CD8-positive, alpha-beta memory T cell (primary cell): ENCODE measurements at places on chromosomes 6 and 20.

DNA sequence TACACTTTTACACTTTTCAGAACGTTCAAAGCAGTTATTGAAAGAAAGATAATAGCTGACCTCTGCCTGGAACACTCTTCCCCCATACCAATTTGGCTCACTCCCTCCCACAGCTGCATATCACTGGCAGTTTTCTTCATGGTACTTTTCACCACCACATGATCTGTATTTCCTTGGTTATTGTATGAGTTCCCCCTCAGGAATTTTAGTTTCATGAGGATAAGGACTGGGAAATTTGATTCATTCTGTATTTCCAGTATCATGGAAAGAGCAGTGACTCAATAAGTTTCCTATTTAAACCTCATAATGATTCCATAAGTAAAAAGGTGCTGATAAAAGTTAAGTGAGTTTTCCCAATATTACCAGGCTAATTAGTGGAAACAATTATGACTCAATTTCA, 16.0 kb downstream of the HTR1B start:
- H3K27me3 ChIP-seq: no peaks in the 10 kb centered on the region
- no peak overlapping the region for H3K27ac ChIP-seq
- no peak overlapping the region for H3K4me3 ChIP-seq
- H3K36me3 ChIP-seq: no peaks in the 10 kb centered on the region
- DNase-seq: no peak

DNA sequence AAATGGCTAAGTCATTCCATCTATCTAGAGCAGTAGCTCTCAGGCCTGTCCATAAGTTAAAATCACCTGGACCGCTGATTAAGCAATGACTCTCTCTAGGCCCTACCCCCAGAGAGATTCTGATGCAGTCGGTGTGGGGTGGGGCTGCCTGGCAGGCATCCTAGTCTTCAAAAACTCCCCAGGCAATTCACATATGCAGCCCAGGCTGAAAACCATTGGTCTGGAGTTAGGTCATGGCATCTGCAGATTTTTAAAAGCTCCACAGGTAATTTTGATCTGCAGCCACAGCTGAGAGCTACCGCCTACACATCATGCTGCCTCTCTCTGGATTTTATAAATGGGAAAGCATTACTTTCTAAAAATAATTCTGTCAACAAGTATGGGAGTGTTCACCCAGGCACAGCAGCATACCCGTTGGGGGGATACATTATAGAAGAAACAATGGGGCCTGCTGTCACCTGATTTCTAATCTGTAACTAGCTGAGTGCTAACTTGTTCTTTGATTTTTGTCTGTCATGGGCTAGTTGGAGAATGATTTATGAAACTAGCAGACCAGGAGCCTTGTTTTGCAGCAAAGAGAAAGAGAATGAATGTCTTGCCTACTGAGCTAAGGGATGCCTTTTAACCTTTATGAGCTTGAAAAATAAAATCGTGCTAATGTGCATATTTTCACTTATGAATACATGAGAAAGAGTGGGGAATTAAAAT, 44.1 kb upstream of the ATXN1 start:
- no peak overlapping the region for H3K4me3 ChIP-seq
- no peaks in the 10 kb centered on the region for H3K27me3 ChIP-seq
- H3K36me3 ChIP-seq: no peaks in the 10 kb centered on the region

- DNase-seq: peak; percentile 23
- H3K36me3 ChIP-seq: no peaks in the 10 kb centered on the region
- no peak overlapping the region for H3K4me3 ChIP-seq
- peaks cover 38% of the 10 kb centered on the region for H3K4me1 ChIP-seq
These were observed 114.6 kb upstream of the RIPOR2 start for GRCh38 chr6:25050356-25050755.

DNA sequence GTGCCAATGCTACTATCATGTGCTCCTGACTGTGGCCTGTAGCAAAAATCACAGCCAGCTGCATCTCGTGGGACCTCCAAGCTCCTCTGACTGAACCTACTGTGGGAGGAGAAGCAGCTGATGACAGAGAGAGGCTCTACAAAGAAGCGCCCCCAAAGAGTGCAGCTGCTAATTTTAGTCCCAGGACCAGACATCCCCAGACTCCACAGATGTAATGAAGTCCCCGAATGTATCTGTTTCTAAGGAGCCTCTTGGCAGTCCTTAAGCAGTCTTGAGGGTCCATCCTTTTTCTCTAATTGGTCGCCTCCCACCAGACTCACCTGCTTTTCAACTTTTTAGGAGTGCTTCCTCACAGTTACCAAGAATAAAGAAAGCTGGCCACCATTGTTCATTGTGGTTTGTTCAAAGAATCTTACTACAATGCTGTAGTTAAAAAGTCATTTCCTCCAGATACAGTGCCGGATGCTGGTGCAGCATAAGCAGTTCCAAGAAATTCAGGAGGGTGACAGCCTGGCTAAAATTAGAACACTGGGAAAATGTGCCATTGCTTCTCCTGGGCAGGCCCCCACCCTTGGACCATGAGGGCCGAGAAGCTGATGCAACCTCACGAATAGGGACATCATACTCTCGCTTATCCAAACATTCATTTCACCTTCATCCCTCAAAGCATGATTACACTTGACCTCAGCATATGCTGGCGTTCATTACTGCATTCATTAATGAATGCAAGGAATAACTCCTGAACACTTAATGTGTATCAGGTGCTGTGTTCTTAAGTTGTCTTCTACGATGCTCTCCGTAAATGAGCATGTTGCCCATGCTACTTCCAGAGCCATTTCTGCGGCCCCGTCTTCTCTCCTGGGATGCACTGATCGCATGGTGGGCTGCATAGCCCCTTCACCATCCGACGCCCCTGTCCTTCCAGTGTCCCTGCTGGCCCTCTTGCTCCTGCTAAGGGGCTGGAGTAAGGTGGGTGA, 66.4 kb downstream of the LY86 start:
- peak; percentile 14 for DNase-seq
- H3K36me3 ChIP-seq: no peaks in the 10 kb centered on the region
- H3K4me3 ChIP-seq: peak overlapping the region; percentile 2
- peaks cover 62% of the 10 kb centered on the region for H3K4me1 ChIP-seq
- no peaks in the 10 kb centered on the region for H3K27me3 ChIP-seq
- no peak overlapping the region for H3K27ac ChIP-seq

- peaks cover 13% of the 10 kb centered on the region for H3K4me1 ChIP-seq
- peak; percentile 40 for DNase-seq
- no peaks in the 10 kb centered on the region for H3K36me3 ChIP-seq
- H3K4me3 ChIP-seq: no peak overlapping the region
- H3K27ac ChIP-seq: no peak overlapping the region
- no peaks in the 10 kb centered on the region for H3K27me3 ChIP-seq
These were observed 86.7 kb upstream of the BACH2 start for GRCh38 chr6:90383196-90383822.

- no peak overlapping the region for H3K4me3 ChIP-seq
- H3K27ac ChIP-seq: no peak overlapping the region
- H3K36me3 ChIP-seq: no peaks in the 10 kb centered on the region
- H3K27me3 ChIP-seq: no peaks in the 10 kb centered on the region
- DNase-seq: no peak
These were observed 200.5 kb upstream of the PHACTR1 start for GRCh38 chr6:12516070-12516469.

GRCh38 chr6:142702501-142703460, 242.2 kb downstream of the HIVEP2 start:
- no peak for DNase-seq
- H3K36me3 ChIP-seq: no peaks in the 10 kb centered on the region
- peaks cover 10% of the 10 kb centered on the region for H3K4me1 ChIP-seq
- H3K27me3 ChIP-seq: no peaks in the 10 kb centered on the region
- no peak overlapping the region for H3K4me3 ChIP-seq

- no peaks in the 10 kb centered on the region for H3K4me1 ChIP-seq
- peaks cover 16% of the 10 kb centered on the region for H3K27me3 ChIP-seq
- no peak for DNase-seq
- H3K4me3 ChIP-seq: no peak overlapping the region
- no peaks in the 10 kb centered on the region for H3K36me3 ChIP-seq
These were observed 2.4 kb upstream of the SCGN start for GRCh38 chr6:25649611-25650010.

DNA sequence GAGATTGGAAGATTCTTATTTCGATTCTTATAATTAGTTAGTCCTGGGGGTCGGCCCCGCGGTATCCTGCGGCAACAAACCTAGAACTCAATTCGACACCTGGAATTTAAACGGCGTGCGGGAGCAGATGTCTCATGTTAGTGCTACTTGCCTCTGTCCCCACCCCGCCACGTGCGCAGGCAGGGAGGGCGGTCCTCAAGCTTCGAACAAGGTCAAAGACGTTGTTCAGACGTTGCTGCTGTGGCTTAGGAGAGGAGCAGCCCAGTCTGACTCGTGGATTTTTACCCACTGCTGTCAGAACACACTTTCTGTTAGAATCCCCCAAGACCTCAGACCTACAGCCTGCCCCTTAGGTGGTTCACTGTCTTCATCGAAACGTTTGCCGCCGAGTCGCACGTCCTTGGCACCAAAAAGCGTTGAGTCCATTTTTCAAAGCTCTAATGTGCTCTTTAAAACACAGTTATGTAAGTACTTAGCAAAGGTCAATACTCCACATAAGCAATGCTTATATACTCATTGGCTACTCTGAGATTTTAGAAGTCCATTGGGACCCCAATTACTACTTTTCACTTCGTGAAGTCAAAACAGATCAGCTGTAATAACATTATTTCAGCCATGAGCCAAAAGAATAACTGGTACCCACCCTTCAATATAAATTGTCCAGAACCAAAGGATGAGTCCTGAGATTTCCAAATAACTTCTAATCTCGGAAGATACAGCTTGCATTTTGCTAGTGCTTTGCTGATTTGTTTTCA, 2.7 kb upstream of the C6orf62 start:
- DNase-seq: peak; percentile 91
- peaks cover 29% of the 10 kb centered on the region for H3K4me1 ChIP-seq
- H3K36me3 ChIP-seq: peaks cover 4% of the 10 kb centered on the region
- peak overlapping the region; percentile 80 for H3K4me3 ChIP-seq

GRCh38 chr6:19268117-19268516, 569.1 kb upstream of the ID4 start:
- no peaks in the 10 kb centered on the region for H3K36me3 ChIP-seq
- no peaks in the 10 kb centered on the region for H3K4me1 ChIP-seq
- no peak overlapping the region for H3K4me3 ChIP-seq
- no peak overlapping the region for H3K27ac ChIP-seq
- no peak for DNase-seq

GRCh38 chr6:129390900-129391299, 319.1 kb downstream of the ARHGAP18 start:
- no peak for DNase-seq
- H3K27ac ChIP-seq: no peak overlapping the region
- H3K4me3 ChIP-seq: no peak overlapping the region
- no peaks in the 10 kb centered on the region for H3K36me3 ChIP-seq
- H3K4me1 ChIP-seq: no peaks in the 10 kb centered on the region
